ENCODE measurements at places on chromosomes 5 and 9.

GRCh38 chr9:137423514-137424291 lies 510 bp downstream of the NOXA1 start:
- DNase-seq = no peak

GRCh38 chr5:78597068-78597973 lies 51.3 kb downstream of the LHFPL2 start:
- no peak for DNase-seq

GRCh38 chr5:131258733-131259132 lies 5.1 kb upstream of the CDC42SE2 start:
- no peak for DNase-seq

DNA sequence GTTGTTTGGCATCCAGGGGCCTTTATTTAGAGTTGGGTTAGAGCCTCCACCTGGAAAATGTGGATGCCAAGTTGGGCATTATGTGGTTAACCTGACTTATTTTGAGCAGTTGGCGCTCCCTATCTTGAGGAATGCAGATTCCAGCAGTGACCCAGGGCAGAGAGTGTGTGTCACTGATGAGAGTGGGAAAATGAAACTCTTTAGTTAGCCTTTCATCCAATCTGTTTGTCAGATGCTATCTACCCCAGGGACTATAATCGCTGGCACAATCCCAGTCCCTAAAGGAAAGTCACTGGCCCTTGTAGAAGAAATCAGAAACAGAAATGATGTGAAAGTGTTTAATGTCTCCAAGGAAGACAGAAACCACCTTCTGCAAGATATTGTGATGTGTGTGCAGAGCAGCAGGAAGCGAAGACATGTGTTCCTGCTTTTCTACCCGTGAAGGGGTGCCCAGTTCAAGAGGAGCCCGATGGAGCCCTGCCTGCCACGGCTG lies 10.2 kb upstream of the STING1 start:
- DNase-seq = no peak

- no peak for DNase-seq
Observed at GRCh38 chr5:39478863-39479262, 54.1 kb upstream of the DAB2 start.

GRCh38 chr9:114001410-114001685 lies 76.8 kb downstream of the AMBP start:
- no peak for DNase-seq

- no peak for DNase-seq
Observed at GRCh38 chr5:135141303-135142268, 107.6 kb upstream of the PITX1 start.

- peak; percentile 87 for DNase-seq
Observed at GRCh38 chr9:97307091-97307490, 368 bp upstream of the CCDC180 start.

DNA sequence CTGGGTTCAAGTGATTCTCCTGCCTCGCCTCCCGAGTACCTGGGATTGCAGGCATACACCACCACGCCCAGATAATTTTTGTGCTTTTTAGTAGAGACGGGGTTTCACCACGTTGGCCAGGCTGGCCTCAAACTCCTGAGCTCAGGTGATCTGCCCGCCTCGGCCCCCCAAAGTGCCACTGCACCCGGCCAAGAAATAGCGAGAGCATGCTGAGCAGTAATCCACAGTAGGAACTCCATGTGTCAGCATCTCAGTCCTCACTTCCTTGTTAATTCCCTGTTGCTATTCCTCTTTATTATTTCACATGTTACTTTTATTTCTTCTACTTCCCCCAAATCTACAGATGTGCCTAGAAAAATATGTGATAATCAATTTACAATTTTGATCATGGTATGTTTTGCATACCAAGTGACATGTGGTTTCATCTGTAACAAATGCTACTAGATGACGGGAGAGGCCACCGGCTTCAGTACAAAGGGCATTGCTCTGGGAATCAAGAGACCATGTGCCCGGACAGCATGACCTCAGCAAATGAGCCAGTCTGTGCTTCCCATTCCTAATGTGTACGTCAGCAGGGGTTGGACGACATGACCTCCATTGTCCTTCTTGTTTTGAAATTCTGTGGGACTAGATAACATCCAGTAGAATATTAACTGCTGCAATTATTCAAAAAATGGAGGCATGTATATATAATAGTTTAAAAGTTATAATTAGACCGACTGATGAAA lies 61.6 kb downstream of the FNBP1 start:
- DNase-seq = peak; percentile 78

GRCh38 chr9:80061940-80062339 lies 490.2 kb downstream of the TLE4 start:
- DNase-seq = no peak
